ENCODE measurements at places on chromosomes 2 and 18.

- DNase-seq: no peak
Observed at GRCh38 chr2:128535953-128536352, 217.3 kb upstream of the HS6ST1 start.

GRCh38 chr2:240869956-240870875, 1.6 kb downstream of the AGXT start:
- DNase-seq: no peak

DNA sequence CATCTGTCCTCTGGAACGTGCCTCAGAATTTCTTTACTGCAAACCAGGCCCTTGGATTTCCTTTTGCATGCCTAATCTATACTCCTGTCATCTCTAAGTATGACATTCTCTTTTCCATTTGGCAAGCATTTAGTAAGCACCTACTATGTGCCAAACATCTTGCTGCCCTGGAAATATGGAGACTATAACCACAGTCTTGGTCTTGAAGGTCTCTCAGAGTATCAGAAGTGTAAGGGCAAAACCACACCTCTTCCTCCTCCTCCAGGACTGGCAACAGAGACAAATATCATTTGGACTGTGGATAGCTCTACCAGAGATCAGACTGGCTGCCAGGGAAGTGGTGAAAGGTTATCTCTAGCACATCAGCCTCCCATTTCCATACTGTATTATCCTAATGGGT, 11.4 kb downstream of the DOCK10 start:
- DNase-seq: no peak

GRCh38 chr2:188449971-188450370, 158.3 kb downstream of the GULP1 start:
- peak; percentile 28 for DNase-seq

- DNase-seq: no peak
Observed at GRCh38 chr18:59270689-59271257, 2.5 kb downstream of the RAX start.

GRCh38 chr2:105261061-105261460, 19.5 kb downstream of the GPR45 start:
- peak; percentile 14 for DNase-seq

DNA sequence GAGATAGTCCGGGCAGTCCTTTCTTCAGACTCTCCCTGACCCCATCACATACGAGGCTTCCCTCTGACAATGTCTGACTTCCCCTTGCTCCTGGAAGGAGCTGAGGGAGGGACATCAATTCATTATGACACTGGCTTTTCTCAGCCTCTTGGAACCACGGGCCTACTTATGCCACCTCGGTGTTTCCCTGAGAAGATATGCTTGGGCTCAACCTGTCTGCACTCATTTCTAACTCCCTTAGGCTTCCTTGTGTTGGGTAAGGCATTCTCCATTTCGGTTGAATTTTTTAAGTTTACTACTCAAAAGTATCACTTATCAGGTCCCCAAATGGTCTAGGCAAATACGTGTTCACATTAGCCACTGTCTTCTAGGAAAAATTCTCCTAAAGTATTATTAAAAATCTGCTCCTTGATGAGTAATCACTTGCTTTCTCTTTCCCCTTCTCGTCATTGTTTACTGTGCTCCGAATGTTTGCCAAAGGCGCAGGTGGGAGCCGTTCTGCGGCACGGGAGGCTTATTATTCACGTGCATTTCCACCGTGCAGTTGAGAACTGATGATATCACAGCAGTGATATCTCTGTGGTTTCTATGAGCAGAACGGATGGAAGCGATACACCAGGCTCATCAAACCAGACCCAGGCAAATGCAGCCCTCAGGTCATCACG, 33.1 kb downstream of the ARL4C start:
- DNase-seq: peak; percentile 55

DNA sequence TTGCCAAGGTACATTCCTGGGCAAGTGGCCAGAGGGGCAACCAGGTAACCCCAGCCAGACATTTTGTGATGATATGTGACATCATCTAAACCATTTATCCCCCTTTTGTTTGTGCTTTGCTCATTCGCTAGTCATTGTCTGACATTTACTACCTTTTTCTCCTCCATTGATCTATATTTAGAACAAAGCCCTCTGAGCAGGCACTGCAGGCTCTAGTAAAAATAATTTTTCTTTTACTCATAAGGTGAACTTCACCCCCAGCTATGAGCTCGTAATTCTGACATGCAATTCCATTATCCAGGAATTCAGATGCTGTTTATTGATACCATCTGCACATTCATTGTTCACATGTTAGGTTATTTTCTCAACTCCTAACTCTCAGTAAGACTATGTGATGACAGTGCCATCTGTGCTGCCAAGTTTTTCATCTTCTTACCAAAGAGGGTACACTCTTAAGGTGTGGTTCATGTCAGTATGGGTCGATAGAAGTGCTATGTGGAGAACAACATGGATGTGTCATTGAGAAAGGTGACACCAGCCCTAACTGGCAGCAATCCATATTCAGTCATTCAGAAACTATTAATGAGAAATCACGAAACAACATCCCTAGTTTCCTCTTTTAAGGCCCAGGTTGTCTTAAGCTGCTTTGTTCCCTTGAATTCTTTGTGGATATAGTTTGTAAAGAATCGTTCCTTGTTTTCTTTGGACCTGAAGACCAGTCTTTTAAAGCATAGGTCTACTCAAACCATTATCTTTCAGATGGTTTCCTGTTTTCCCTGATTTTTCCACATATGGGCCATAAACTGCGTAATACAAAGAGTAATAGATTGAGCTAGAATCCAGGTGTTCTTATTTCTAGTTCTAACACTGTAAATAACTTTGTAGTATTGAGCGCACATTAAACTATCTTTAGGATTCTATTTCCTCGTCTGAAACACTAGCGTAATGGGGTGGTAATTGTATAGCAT, 978.1 kb upstream of the CDH2 start:
- DNase-seq: no peak

DNA sequence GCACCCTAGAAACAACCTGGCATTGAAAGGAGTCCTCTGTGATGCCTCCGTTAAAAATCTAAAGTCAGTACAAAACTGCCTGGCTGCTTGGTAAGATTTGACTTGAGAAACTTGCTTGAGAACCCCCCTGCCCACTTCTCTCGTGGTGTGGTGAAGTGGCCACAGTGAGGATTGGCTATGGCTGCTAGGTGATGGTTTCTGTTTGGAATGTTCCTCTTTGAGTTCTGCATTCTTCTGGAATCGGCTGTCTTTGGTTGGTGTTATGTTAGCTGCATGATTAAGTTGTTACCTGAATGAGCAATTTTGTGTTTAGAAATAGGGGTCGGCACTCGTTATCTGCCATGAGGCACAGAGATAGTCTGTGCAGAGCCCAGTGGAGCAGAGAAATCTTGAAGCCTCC, 21.7 kb upstream of the SAG start:
- no peak for DNase-seq

DNA sequence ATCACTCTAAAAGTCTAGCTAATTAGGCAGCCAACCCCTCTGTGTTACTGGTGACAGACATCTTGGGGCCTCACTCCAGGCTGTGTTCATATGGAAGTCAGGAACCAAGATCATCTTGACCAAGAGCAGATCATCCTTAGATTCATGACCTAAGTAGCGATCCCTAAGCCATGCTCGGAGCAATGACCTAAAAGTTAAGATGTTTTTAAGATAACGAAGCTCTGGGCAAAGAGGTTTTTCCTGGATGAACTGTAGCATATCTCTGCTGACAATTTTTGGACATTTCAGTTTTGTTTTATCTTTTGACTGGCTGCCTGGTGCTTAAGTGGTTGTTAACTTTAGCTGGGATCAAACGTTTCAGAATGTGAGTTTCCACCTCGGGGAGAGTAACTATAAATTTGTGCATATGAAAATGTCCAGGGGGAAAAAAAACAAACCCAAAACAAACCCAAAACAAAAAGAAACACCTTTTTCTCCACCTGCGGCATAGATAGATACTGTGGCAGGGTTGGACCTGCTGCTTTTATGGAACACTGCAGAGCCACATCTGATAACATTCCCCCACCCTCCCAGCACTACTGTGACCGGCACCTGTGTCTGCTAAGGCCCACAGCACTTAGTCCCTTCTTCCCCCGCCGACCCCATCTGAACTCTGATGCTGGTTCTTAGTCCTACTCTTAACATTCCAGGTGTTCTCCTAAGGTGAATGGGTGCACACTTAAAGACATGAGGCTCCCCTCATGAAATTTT, 45.5 kb downstream of the EPAS1 start:
- no peak for DNase-seq

DNA sequence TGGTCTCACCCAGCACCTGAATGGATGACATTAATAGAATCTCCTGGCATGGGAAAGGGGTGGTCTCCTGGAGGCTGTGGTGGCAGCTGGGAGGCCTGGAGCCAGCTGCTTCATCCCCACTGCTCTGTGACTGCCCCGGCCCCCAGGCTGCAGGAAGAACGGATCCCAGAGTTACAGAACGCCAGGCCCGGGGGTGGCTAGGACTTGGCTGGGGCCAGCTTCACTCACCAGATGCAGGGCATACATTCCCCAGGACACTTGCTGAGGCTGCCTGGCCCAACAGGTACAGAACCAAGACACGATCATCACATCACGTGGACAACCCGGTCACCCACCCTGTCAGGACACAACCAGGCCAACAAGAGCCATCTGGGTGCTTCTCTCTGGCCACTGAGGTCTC, 178.6 kb upstream of the SALL3 start:
- DNase-seq: no peak
